ENCODE measurements at places on chromosomes 4 and X.

DNA sequence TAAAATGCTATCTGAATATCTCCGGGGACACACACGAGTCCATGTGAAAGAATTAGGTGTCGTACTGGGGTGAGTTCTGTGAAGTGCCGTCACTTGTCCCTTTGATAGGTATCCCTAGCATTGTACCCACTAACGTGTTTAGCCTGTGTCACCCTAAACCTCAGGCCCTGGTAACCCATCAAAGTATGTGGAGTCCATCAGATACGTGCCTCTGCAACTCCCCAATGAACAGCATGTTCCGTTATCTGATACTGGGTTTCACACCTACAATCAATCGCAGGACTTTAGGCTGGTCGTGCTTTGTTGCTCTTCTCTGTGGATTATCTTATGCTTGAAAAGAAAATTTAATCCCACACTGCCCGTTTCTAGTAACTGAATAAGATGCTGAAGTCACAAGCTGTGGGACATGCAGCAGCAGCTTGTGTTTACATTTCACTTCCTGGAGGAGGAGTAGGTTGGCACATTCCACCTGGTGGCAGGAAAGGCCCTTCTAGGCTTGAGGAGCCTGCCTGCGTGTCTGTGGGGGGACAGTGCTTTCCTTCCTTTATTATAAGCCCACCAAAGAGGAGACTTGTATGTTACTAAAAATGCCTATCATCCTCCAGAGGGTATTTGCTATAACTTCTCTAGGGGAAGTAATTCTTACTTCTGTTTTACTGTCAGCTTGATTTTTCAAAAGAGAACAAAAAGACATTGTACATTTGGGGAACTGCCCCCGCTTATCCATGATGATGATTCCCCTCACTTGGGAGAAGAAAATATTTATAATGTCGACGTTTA, 127.2 kb downstream of the FNIP2 start:
- no peak for DNase-seq

DNA sequence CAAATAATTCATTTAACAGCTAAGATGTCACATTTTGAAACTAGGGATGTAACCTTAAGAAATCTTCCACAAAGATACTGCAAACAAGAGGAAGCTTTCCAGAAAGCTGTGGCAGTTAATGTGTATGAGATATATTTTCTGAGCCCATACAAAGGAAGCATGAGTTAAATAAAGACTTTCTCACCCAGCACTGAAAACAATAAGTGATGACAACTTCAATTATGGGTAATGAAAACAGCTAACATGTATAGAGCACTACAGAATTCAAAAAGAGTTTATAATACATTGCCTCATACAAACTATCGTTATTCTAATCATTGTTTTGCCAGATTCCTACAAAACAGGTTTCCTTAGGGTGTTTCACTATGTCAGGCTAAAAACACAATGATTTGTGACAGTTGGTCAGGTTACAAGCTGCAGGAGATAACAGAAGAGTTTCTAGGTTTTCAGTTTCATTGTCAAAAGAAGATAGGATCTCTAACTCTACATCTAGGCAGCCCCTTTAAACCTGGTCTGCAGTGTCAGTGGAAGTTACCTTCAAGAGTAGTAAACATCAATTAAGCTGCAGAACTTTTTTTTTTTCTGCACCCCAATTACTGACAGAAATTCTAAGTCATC, 618.1 kb upstream of the ADGRL3 start:
- DNase-seq = no peak

- DNase-seq = no peak
Observed at GRCh38 chrX:38563030-38563429, 1.7 kb downstream of the TSPAN7 start.

GRCh38 chr4:56806666-56807065, 14.8 kb downstream of the SPINK2 start:
- no peak for DNase-seq

GRCh38 chrX:74684466-74684865, 70.0 kb upstream of the RLIM start:
- no peak for DNase-seq

GRCh38 chr4:41509451-41509866, 28.5 kb upstream of the LIMCH1 start:
- no peak for DNase-seq

- peak; percentile 64 for DNase-seq
Observed at GRCh38 chr4:40316782-40317635, 18.1 kb upstream of the CHRNA9 start.

GRCh38 chrX:96721354-96721753, 36.7 kb downstream of the DIAPH2 start:
- DNase-seq = no peak

- DNase-seq = no peak
Observed at GRCh38 chr4:81881855-81882621, 410.3 kb upstream of the RASGEF1B start.

GRCh38 chrX:86295293-86295692, 147.0 kb downstream of the DACH2 start:
- DNase-seq = no peak

- no peak for DNase-seq
Observed at GRCh38 chrX:46573892-46574773, 568 bp downstream of the CHST7 start.

DNA sequence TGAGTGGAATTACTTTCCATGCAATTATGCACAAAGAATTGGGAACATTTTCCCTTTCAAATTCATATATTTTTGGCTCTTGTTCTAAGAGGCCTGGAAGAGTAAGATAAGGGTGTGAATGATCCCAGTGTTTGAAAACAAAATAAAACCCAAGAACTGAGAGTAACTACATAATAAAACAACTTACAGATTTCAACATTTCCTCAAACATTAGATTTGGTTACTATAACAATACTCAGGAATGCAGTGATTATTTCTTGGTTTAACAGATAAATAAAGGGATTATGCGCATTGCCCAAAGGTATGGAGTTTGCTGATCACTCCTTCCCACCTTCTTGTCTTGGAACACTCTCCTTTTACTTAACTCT, 292.5 kb downstream of the CAMK2D start:
- DNase-seq = no peak

GRCh38 chrX:110087485-110088356, 84.8 kb downstream of the TMEM164 start:
- DNase-seq = peak; percentile 62

DNA sequence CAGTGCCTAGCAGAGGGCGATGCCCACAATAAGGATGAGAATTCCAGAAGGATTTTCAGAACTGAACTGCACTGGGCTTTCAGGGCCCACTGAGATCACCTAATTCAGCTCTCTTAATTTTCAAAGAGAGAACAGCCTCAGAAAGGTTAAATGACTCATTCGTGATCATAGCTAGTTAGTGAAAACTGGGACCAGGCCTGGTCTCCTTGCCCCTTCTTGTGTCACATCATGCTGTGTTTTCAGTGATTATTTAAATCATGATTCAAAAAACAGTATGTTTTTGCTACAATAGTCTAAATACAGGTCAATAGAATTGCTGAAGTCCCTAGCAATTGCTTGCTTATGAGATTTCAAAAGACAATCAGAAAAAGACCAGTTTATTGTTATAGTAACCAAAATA, 136.4 kb upstream of the PLAC1 start:
- no peak for DNase-seq

GRCh38 chr4:97500423-97500822, 642.9 kb downstream of the STPG2 start:
- no peak for DNase-seq

GRCh38 chr4:153488006-153488891, 22.1 kb downstream of the TMEM131L start:
- no peak for DNase-seq

DNA sequence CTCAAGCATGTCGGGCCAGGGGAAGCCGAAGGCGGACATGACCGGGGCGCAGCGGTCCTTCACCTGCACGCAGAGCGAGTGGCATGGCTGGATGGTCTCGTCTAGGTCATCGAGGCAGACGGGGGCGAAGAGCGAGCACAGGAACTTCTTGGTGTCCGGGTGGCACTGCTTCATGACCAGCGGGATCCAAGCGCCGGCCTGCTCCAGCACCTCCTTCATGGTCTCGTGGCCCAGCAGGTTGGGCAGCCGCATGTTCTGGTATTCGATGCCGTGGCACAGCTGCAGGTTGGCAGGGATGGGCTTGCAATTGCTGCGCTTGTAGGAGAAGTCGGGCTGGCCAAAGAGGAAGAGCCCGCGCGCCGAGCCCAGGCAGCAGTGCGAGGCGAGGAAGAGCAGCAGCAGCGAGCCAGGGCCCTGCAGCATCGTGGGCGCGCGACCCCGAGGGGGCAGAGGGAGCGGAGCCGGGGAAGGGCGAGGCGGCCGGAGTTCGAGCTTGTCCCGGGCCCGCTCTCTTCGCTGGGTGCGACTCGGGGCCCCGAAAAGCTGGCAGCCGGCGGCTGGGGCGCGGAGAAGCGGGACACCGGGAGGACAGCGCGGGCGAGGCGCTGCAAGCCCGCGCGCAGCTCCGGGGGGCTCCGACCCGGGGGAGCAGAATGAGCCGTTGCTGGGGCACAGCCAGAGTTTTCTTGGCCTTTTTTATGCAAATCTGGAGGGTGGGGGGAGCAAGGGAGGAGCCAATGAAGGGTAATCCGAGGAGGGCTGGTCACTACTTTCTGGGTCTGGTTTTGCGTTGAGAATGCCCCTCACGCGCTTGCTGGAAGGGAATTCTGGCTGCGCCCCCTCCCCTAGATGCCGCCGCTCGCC, at the start of gene SFRP2:
Gene SFRP2, minus strand, starts transcription at position 671 of the 864 bp plus-strand sequence. Its CDS starts 248 bp downstream, at position 423.
- no peak for DNase-seq

GRCh38 chr4:73593631-73594241, 26.5 kb downstream of the RASSF6 start:
- no peak for DNase-seq

- no peak for DNase-seq
Observed at GRCh38 chrX:111040377-111041017, 55.5 kb upstream of the PAK3 start.

DNA sequence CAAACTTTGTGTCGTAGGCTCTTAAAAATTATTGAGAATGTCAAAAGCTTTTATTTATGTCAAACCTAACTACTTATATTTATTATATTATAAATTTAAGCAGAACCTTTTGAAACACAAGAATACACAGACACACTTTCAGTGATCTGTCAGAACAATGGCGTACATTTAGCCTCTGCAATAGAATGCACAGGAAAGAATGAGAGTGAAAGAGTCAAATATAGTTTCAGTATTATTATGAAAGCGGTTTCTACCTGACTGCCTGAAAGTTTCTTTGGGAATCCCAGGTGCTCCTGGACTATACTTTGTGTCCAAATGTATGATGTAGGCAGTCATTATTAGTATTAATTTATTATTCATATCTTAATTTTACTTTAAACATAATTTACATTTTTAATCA, 872.0 kb upstream of the AGA start:
- DNase-seq = no peak

DNA sequence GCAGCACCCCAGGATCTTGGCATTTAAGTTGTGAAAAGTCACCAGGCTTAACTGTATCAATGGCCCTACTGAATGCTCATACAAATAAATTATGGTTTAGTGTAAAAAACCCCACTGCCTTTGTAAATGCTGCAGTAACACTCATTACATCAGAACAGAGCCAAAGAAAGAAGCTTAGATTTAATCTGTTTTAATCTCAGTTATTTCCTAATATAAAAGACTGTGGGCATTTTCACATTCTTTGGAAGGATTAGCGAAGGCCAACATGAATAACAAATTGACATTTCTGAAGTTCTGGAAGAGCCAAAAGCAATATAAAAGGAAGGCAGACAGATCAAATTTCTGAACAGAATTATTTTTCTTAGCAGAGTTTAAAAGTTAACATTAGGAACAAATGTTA, 140.0 kb upstream of the HCCS start:
- no peak for DNase-seq

DNA sequence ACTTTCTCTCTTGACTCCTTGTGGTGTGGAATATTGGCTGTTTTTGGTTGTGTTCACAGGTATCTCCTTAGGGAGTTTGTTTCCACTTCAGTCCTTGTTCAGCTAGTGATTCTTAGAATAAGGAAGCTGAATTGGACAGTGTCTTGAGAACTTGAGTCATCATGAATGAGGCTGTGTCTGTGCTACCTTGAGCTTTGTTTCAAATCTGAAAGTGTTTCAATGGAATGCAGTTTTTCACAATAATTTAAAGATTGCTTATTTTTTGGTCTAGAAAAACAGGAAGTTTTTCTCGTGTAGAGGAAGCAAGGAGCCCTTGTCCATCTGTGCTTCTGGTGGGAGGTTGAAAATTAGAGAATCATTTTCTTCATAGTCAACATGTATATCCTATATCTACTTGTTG, 76.5 kb downstream of the ZNF518B start:
- no peak for DNase-seq

DNA sequence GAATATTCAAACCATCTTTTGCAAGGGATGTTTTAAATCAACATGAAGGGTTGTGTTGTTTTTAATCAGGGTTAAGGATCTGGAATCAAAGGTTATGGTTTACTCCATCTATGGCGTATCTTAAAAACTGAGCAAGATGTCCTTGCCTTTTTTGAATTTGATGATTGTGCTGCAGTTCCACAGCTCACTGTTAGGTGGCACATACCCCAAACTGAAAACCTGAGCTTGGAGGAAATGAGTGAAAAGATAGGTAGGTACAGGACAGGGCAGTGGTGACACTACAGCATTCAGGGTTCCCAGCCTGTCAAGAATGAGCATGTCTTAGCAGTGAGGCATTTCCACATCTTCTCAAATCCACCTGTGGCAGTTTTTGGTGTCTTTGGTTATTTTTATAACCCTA, 13.1 kb upstream of the EOLA1 start:
- DNase-seq = no peak

- no peak for DNase-seq
Observed at GRCh38 chr4:18631586-18631985, 610.0 kb upstream of the LCORL start.

DNA sequence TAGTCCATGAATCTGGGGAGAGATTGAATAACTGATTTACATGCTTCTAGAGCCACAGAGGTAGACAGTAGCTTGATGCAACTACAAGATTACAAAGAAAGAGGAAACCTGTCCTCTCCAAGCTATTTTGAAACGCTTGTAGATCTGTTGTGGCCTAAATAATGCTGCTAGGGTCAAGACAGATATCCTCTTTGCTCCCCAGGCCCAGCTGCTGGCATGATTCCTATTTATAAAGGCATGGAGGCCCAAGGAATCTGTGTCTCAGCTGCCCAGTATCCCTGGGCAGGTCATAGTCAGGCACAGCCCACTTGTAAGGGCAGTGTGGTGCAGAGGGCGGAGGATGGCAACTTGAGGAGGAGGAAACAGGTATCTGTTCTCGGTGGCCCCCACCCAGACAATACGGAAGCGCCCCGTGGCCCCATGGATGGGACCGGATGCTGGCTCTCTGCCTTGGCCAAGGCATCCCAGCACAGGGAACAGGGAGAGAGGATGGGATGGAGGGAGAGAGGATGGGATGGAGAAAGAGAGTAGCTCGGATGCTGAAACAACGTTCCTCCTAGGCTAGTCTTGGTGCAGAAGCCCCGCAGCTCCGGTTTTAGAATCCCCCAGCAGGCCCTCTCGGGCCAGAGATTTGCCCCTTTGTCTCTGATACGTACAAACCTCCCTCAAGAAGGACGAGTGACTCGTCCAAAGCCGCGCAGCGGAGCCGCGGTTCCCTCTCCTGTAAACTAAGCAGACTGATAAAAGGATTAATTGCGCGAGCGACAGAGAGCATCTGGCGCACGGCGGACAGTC, 767 bp upstream of the SMIM20 start:
- DNase-seq = no peak

DNA sequence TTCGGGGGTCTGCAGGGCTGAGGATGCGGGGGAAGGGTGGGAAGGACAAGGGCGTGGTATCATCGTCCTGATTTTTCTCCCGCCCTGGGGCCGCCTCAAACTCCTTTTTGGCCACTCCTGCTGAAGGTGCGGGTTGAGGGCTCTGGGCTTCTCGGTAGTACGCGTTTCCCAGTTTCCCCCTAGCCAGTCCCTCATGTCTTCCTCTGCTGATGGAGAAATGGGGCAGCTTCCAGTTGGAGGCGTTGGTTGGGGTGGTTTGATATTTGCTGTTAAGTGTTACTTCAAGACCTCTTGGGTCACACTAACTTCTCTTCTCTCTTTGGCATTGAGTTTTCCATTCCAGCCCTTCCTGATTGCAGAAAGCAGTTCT, 482 bp downstream of the GSTCD start:
- no peak for DNase-seq

Measured in HFF-Myc (cell line).